ENCODE measurements at places on chromosomes 1 and 21. TPM values are rescaled to one million over a fixed set of nuclear protein-coding genes. Genes with fewer than 3 reads are reported as not detected.

KRTAP10-4 gene
- total RNA-seq, result not detected

- DNase-seq, result peak; percentile 71
These were observed 95.7 kb upstream of the VANGL1 start for GRCh38 chr1:115545791-115546733.

DNA sequence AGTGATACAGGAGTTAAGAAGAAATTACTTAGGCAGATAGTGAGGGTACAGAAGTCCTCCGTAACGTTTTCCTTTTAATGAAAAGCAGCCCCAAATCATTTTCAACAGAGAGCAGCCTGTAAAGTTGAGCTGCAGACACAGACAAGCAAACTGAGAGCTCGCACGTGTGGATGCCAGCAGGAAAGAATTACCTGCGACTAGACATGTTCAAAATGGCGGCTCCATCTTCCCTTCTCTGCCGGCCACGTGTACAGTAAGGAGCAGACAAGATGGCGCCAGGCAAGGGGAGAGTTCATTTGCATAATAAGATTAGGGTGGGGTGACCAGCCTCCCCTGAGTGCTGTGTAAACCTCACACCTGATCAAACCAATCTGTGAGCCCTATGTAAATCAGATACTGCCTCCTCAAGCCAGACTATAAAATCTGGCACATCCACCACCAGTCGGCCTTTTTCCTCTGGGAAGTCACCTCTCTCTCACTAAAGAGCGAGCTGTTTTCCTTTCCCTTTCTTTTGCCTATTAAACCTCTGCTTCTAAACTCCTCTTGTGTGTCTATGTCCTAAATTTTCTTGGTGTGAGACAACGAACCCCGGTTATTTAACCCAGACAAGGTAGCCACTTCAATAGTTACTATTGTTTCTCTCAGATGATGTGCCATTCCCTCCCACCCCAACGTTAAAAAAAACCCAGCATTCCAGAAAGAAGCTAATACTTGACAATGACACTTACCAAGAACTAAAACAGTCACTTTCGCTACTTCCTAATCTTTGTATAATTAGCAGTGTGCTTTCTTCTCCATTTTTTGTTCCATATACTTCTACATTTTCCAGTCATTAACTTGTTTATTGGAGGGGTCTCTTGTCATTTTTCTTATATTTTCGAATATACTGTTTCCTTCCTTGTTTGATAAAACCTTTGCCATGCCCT lies 27.4 kb downstream of the DUSP10 start:
- DNase-seq, result no peak

DNA sequence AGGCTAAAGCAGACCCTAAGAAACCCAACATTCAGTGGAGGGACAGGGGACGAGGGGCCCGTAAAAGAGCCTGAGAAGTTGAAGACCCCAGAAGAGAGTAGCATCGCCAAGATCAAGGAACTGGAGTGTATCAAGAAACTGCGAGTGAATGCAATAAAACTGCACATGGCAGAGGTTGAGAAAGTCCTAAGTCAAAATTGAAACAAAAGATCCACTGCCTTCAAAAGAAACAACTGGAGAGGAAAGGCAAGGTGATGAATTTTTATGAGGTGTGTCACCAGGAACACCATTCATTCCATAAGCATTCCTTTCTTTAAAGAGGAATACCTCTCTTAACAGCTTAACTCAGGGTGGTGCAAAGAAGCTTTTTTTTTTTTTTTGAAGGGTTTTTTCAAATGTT lies 38.3 kb upstream of the ADORA3 start:
- no peak for DNase-seq

- DNase-seq, result no peak
These were observed 61.1 kb downstream of the CD46 start for GRCh38 chr1:207812778-207813511.

GRCh38 chr1:212525479-212526110 lies 83.0 kb upstream of the ATF3 start:
- DNase-seq, result no peak

DNA sequence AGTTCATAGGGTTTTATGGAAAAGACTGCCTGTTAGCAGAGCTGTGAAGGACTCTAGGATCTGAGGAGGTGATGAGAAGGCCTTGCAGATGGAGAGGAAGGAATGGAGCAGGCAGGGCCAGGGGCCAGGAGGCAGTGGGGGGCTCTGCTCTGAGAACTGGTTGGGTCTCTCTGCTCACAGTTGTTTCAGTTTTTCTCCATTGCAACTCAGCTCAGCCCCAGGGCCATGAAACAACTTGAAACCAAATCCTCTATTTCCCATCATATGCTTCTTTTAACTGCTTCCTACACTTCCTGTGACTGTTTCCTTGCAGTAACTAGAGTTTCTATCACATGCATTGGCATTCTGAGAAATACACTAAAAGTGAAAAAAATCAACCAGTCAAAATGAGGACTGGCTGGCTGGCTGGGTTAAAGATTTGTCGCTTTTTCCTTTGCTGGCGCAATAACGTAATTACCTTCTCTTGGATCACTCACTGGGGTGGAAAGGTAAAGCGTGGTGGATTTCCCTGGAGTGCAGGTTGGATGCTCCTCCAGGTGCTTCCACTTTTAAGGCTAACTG lies 172.0 kb downstream of the CDC7 start:
- peak; percentile 44 for DNase-seq

DNA sequence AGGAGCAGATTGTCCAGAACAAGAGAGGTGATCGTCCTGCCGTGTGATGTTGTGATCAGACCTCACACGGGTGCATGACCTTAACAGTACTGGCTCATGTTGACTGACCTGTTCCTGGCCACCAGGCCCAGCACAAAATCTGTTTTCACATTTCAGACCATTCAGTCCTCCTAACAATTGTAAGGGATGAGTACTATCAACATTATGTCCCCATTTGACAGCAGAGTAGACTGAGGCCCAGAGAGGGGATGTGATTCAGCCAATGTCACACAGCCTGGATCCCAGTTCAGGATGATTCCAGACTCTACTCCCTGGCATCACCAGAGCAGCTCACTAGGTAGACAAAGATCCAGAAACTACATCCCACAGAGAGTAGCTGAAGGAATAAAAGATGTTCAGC lies 7.4 kb upstream of the TAS1R2 start:
- DNase-seq, result no peak

S100A7 gene
- not detected for total RNA-seq

- peak; percentile 36 for DNase-seq
These were observed 157.3 kb downstream of the KCNJ6 start for GRCh38 chr21:37758982-37759381.

CSF3R gene
- total RNA-seq, result not detected

Data from dermis blood vessel endothelial cell (primary cell).